ENCODE measurements at places on chromosomes 11 and 22.

DNA sequence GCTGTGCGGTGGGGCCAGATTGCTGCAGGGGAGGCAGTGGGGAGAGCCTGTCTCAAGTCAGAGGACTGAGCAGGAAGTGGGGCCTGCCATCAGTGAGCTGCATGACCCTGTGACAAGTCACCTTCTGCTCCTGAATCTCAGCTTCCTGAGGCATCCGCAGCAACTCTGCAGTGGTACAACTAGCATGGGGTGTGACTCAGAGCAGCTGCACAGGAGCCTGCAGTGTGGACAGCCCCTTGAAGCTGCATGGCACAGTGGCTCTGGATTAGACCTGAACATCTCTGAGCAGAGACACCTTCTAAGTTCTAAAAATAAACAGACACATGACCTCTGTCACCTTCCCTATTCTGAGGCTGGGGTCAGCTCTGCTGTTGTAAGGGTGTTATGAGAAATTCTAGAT is 18.0 kb downstream of the FAM227A start:
- no peak for DNase-seq

DNA sequence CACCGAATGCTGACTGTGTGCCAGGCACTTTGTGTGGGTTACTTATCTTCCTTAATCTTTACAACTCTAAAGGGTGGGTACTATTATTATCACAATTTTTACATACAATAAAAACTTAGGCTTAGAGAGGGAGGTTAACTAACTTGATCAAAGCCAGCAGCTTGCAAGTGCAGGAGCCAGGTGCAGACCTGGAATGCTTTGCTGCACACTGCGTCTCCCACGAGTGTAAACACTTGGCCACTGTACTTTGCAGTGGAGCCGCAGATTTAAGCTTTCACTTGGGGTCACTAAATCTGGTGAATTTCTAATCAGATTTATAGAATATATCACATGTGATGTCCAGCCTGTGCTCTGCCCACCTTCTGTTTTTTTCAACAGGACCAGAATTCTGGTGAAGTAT is 36.7 kb downstream of the AMOTL1 start:
- no peak for DNase-seq

DNA sequence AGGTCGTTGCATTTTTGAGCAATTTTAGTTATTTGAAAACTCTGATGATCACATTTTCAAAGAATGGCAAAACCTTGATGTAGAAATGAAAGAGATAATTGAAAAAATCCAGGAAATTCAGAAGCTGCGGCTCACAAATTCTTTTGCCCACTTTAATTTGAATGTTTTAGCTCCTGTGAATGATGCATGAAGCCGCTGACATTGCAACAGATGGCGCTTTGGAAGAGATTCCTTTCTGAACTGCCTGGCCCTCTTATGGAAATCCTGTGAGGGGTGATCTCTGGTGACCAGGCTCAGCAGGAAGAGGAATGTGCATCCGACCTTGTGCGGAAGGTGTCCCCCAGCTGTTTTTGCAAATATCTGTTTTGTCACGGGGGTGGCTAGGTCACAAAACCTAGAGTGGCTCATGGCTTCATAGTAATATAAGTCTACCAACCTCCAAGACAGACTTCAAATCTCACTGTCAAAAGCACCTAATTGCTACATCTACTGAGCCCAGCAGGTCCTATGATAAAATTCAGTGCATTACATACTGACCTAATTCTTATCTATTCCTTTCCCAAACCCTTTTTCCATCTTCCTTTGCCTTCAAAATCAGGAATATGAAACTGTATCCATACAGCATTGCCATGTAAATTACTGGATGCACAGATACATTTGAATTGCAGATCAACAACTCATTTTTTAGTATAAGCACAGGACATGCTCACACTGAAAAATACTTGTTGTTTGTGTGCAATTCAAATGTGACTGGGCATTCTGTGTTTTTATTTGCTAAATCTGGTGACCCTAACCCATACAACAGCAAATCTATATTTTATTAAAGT is 412.7 kb downstream of the ETS1 start:
- DNase-seq, result no peak

DNA sequence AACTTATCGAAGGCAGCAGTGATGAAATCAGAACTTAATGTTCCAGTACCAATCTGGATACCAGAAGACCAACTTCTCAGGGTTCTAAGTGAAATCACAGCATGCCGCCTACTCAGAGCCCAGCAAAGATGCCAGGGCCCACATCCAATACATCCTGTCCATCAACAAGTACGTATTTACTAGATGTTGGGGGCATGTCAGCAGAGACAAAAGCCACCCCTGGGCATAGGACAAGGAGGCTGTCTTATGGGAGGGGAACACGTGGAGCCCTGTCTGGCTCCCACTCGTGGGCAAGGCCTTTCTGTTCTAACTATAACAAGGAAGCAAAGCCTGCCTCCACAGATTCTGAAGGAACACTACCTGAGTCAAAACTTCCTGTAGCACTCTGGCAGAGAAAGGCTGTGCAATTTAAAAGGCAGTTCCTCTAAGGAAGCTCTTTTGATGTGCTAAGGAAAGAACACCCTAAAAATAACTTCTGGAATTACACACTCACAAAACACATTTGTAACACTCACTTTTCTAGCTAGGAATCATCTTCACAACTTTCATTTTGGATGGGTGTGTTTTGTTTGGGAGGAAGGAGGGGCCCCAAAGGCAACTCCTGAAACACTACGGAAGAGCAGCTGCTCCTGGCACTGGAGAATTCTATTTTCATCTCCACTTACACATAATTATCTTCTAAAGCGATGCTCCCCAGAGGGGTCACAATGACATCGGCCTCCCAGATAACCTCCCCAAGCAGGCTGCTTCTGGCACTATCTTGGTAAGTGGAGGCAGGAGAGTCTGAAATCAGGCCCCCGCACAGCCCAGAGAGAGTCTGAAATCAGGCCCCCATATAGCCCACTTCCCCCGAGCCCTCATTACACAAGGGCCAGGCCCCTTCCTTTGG is 14.2 kb downstream of the SMCO4 start:
- no peak for DNase-seq

- no peak for DNase-seq
Measured at GRCh38 chr11:69468911-69469885, 12.3 kb upstream of the LINC01488 start.

DNA sequence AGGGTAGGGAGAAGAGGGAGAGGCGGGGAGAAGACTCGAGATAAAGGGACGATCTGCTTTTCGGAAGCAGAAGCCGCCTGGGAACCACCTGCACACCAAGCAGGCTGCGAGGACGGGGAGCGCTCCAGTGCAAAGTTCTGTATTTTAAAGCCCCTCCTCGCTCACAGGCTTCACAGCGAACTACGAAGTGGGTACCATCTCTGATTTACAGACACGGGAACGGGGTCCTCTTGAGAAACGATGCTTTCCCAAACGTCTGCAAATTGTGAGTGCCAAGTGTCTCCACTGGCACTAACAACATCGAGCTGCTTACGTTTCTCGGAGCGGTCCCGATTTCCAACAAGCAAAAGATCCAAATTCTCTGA is 700 bp upstream of the STX3 start:
- DNase-seq, result no peak

- DNase-seq, result no peak
Measured at GRCh38 chr22:22812031-22812905, 75.3 kb upstream of the IGLL5 start.

GRCh38 chr22:36398601-36399471 is 11.1 kb upstream of the MYH9 start:
- no peak for DNase-seq

GRCh38 chr11:63760487-63761079 is 8.0 kb downstream of the ZFTA start:
- no peak for DNase-seq

GRCh38 chr11:93653571-93653970 is 7.9 kb upstream of the CEP295 start:
- no peak for DNase-seq

Data from naive thymus-derived CD8-positive, alpha-beta T cell (primary cell).